SJSA1 (cell line): ENCODE measurements at places on chromosomes 7 and 10.

DNA sequence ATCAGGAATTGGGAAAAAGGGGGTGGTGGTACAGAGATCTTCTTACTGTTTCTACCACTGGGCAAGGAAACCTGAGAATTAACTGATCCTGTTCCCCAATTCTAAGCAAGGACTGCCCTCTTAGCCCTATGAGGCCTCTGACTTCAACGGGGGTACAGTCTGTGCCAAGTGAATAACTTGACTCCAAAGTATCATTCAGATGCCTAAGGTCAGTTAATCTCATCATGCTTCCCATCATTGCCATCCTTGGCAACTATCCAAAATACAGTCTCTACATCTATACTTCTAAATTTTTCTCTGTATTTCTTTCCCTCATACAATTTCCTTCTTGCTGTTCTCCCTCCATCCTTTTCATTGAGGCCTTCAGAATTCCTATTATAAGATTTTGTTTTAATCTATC is 10.5 kb downstream of the PPP3CB start:
- DNase-seq: no peak

DNA sequence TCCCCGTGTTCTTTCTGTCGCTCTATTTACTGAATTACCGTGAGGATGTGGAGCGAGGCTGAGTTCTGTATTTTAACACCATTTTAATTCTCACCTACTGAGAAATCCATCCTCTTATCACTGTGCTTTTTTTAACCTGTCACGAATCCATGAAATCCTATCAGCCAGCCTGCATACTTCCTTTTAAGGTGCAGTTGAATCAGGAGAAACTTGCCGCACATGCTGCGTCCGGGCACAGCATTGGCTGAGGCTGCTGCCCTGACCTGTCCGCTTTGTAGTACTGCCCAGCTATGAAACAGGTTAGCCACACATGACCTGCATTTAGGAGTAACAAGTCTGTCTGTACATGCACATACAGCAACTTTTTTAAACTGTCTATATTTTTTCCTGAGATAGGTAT is 82.5 kb downstream of the EGFR start:
- no peak for DNase-seq

DNA sequence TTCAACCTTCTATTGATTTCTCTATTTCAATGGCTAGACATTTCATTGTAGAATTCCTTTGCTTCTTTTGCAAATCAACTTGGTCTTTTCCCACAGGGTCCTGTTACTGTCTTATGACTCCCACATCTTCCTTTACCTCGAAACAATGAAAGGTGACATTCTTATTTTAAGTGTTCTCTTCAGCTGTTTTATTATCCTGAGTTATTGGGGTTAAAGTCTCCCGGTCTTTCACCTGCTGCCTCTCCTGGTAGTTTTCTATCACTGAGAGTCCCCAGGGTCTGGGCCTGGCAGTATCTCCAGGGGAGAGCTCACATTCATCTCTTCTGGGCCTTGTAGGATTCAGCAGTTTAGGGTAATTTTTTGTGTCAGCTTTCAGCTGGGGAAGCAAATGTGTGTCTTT is 95.8 kb downstream of the HECW1 start:
- no peak for DNase-seq

DNA sequence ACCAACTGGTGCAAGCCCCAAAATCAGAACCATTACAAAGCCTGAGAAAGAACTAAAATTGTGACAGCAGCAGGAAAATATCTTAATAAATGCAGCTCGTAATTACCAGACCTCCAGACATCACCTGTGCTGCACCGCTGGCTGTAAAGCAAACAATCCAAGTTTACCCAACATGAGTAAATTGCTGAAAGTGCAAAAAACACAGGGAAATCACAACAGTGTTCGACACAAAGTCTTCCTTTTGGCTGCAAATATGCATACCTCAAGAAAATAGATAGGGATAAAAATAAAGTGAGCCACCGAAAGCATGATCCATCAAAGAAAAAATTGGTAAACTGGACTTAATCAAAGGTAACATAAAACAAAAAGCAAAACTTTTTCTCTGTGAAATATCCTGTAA is 101.7 kb downstream of the SLC16A9 start:
- no peak for DNase-seq

DNA sequence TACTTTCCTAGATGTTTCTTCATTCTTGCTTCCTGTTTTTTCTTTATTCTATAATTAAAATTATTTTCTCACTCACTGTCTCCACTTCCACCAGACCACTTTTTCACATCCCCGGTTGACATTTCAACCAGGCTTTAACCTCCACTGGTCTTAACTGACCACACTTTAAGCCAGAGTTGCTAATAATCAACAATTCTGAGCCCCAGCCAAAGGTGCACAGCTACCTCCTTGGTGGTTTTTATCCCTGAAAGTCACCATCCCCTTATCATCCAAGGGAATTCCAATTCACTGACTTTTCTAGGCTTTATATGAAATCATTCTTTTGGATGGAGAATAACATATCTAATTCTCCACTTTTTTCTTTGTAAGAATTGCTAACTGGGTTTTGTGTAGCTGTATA is 138.9 kb downstream of the FRMD4A start:
- no peak for DNase-seq

- no peak for DNase-seq
Observed at GRCh38 chr7:99190359-99191009, 17.4 kb downstream of the KPNA7 start.

- DNase-seq: no peak
Observed at GRCh38 chr7:30473903-30474302, 4.7 kb downstream of the NOD1 start.

- DNase-seq: no peak
Observed at GRCh38 chr7:30936650-30937245, 25.1 kb downstream of the AQP1 start.

DNA sequence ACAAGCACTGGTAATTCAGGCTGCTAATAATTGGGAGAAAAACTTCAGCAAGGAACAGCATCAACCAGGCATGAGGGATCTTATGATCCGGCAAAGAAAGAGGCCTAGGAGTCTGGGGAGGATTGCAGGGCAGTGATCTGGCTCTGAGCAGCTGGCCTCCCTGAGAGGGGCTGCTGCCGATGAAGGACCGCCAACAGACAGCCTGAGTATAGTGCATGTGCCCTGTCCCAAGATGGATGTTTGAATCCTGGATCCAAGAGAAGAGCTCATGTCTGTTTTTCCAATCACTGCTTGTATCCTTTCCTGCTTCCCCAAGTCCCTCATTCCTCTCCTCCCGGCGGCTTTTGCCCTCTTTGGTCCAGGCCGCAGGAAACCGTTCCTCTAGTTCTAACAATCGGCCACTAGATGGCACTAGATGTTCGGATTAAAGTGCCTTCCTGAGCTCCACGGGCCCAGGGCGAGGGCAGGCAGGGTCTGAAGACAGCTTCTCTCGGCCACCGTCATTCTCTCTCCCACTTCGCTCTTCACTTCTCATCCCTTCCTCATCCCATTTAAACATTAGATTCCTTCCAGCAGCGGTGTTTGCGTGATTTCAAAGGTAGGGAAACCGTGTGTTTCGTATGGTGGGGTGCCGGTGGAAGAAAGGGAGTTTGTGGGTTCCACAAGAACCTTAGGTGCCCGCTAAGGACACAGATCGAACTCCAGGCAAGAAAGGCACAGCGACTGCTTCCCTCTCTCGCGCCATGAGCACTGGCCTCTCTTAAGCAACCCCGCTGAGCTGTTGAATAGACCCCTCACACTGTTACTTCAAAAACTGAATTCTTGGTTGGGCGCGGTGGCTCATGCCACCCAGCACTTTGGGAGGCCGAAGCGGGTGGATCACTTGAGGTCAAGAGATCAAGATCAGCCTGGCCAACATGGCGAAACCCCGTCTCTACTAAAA is 82.4 kb downstream of the ADCYAP1R1 start:
- DNase-seq: peak; percentile 44

DNA sequence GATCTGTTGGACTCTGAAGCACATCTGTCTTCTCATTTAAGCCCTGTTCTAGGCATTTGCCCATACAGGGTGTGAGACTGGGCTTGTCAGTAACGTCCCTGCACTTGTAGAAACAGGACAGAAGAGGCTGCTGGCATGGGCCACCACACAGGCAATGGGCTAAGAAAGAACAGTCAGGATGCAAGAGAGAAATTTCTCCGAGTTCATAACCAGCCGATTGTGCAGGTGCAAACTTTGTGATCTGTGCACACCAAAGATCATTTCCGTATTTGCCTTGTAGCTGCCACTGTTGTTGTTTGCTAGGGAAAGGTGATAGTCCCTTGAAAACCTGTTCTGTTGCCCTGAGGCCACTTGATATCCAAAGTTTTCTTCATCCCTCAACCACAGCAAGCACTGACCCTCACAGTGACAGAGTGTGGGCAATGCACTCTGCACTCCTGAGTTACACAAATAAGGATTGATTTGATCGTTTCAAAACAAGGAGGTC is 20.3 kb downstream of the KLF6 start:
- no peak for DNase-seq

- no peak for DNase-seq
Observed at GRCh38 chr10:72283131-72283530, 9.4 kb downstream of the DDIT4 start.

DNA sequence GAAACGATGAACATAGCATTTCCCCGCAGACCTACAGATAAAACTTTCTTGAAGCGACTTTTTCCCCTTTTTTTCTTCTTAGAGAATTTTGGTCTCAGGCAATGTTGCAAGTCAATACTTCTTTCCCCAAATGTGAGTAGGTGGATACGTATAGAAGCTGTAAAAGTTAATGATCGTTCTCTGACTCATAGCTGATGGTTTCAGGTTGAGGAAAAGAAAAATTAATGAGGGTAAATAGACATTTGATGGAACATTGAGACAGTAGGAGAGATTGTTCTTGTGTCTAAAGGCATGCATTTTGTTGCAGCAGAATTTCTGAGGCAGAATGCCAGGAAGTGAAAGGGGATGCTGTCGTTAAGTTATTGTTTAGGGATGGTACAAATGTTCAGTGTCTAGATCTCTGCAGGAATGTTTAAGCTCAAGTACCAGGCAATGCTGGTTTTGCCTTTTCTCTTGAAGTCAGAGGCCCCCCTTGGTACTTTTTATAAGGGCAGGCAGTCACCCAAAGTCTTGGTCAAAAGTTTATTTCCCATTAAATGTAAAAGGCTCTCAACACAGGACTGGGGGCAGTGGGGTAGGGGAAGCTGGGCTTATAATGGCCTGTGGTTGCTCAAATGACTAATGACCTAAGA is 9.3 kb downstream of the TCF7L2 start:
- no peak for DNase-seq
